ENCODE measurements at places on chromosomes 12 and 14.
A peak's percentile ranks its signal among the peaks of the same experiment; 100 is the strongest.

GRCh38 chr14:93214598-93214997 lies 7.5 kb downstream of the UBR7 start:
- no peak for DNase-seq

DNA sequence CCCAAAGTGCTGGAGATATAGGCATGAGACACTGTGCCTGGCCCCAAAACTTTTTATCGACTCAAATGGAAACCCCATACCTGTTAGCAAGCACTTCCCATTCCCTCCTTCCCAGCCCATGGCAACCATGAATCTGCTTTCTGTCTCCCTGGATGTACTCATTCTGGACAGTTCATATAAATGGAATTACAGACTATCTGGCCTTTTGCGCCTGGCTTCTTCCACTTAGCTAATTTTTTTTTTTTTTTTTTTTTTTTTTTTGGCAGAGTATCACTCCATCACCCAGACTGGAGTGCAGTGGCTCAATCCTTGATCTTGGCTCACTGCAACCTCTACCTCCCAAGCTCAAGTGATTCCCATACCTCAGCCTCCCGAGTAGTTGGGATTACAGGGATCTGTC lies 134.5 kb upstream of the MED13L start:
- no peak for DNase-seq

- no peak for DNase-seq
These were observed 16.9 kb downstream of the BATF start for GRCh38 chr14:75539162-75539560.

DNA sequence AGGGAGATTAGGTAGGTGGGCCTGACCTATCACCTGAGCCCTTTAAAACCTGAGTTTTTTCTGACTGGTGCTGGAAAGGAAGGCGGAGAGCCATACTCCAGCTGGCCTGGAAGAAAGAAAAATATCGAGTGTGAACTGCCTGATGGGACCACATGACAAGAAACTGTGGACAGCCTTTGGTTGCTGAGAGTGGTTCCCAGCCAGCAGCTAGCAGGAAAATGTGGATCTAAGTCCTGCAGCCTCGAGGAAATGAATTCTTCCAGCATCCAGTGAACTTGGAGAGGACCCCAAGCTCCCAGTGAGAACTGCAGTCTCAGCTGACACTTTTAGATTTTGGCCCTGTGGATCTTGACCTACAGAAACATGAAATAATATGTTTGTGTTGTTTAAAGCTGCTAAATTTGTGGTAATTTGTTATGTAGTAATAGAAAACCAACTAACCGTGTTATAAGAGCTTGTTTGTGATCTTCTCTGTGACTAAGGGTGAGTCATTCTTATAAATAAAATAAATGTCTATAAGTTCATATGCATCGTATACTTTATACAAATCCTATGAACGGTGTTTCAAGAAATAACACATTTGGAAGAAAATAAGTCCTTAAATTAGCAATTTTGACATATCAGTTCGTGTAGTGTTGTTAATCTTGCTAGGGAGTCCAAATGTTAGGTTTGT lies 359.6 kb downstream of the BMP4 start:
- DNase-seq, result no peak

- no peak for DNase-seq
These were observed 92.8 kb upstream of the KCNA1 start for GRCh38 chr12:4816744-4817525.

GRCh38 chr12:47846294-47846996 lies 26.7 kb upstream of the HDAC7 start:
- no peak for DNase-seq

DNA sequence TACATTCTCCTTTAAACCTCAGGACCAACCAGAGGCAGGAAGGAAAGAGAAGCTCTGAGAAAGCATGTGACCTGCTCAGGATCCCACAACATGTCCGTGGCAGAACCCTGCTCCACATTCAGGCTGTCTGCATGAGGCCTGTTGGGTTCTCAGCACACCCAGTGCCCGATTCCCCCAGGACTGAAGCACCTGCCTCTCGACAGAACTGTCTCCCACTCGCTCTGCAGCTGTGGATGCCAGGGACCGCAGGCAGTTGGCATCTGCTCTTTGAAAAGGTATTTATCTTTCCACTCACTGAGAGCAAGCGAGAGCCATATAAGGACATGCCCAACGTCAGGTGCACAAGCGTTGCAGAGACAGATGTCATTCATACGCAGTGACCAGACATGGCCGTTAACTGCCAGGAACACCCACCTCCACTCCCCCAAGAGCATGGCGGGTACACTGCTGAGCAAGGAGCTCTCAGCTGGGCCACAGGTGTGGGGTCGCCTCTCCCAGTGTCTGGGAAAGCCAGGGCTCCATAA lies 18.9 kb downstream of the PITPNM2 start:
- DNase-seq, result no peak

GRCh38 chr12:53825246-53826081 lies 73.7 kb upstream of the CISTR start:
- DNase-seq, result no peak

GRCh38 chr14:61184112-61184511 lies 97.0 kb downstream of the TMEM30B start:
- DNase-seq, result peak; percentile 100

DNA sequence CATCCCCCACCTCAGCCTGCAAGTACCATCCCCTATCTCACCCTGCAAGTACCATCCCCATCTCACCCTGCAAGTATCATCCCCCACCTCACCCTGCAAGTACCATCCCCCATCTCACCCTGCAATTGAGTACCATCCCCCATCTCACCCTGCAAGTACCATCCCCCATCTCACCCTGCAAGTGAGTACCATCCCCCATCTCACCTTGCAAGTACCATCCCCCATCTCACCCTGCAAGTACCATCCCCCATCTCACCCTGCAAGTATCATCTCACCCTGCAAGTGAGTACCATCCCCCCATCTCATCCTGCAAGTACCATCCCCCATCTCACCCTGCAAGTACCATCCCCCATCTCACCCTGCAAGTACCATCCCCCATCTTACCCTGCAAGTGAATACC lies 45.0 kb downstream of the ZC3H14 start:
- no peak for DNase-seq

- DNase-seq, result no peak
These were observed 27.3 kb downstream of the SPTLC2 start for GRCh38 chr14:77589099-77589498.

DNA sequence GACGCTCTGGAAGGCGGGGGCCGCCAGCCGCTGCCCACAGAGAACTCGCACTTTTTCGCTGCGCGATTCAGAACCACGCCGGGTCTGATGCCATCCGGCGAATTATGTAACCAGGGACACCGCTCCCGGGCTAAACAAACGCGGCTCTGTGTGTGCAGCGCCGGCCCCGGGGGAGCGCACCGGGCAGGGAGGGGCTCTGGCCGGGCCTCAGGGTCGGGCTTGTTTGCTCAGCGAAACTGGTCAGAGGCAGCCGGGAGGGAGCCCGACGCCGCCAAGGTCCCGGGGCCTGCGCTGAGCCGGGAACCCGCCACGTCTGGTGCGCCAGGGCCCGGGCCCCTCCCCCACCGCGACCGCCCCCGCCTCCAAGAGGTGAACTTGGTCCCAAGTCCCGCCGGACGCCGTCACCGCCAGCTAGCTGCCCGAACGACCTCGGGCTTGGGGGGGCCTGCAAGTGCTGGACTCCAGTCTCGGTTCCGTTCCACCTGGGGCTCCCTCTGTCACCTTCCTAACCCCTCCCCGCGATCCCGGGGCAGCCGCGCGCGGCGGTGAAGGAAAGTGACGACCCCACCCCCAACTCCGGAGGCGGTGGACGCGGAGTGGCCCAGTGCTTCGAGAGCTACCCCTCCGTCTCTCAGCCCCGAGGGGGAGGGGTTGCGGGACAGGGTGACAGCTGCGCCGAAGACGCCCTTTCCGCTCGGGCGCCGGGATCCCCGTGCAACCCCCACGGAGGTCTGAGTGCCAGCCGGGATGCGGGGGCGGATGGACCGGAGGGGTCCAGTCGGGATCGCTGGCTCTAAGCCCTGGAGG lies 848 bp downstream of the CTDSP2 start:
- peak; percentile 46 for DNase-seq

- DNase-seq, result no peak
These were observed 35.6 kb downstream of the TMEM120B start for GRCh38 chr12:121748218-121748570.

- no peak for DNase-seq
These were observed 56.2 kb downstream of the TTC7B start for GRCh38 chr14:90760078-90760444.

- DNase-seq, result peak; percentile 35
These were observed 19.5 kb upstream of the PPFIBP1 start for GRCh38 chr12:27504507-27504906.

GRCh38 chr12:117596968-117597367 lies 235.5 kb upstream of the NOS1 start:
- DNase-seq, result no peak

- no peak for DNase-seq
These were observed 91.5 kb downstream of the FBXL14 start for GRCh38 chr12:1502831-1503230.

DNA sequence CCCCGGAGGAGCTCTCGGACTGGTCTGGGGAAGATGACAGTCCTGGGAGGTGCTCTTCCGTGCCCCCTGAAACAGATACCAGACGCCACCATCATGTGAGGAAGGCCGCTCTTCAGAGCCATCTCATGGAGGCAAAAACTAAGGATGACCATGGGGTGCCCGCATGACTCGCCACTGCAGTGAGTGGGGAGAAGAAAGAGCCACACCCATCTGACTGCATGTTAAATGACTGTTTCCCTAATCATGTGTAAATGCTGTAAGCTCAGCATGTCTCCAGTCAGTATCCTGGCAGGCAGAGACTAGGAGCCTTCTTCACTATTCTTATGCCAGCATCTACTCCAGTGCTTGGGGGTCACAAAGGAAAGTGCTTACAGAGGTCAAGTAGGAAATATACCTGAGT lies 4.0 kb downstream of the STON2 start:
- no peak for DNase-seq

DNA sequence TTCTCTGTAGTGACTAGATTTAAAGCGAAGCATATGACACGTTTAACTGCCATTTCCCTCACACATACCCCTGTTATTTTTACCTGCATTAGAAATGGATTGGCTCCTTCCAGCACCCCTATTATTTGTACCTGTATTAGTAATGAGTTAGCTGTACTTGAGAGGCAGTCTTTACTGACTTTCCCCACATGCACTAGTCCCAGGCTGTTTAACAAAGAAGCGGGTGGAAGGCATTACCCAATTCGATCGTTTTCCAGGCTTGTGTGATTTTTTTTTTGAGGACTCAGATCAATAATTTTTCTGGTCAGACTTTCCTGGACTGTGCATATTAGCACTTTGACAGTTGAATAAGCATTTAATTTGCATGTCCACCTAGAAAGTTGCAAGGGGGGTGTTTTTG lies 46.4 kb downstream of the RAD52 start:
- no peak for DNase-seq

GRCh38 chr14:35883677-35884293 lies 57.6 kb downstream of the BRMS1L start:
- peak; percentile 26 for DNase-seq

GRCh38 chr12:111692575-111693210 lies 6.8 kb downstream of the ACAD10 start:
- no peak for DNase-seq

- DNase-seq, result no peak
These were observed 147.8 kb downstream of the ATXN7L3B start for GRCh38 chr12:74685385-74685784.

- peak; percentile 47 for DNase-seq
These were observed 49.7 kb downstream of the LRIG3 start for GRCh38 chr12:58870595-58870994.

GRCh38 chr14:30521899-30522736 lies 36.8 kb upstream of the G2E3 start:
- peak; percentile 39 for DNase-seq

GRCh38 chr14:67933266-67933665 lies 113.7 kb downstream of the RAD51B start:
- DNase-seq, result no peak

- no peak for DNase-seq
These were observed 915.6 kb upstream of the LRFN5 start for GRCh38 chr14:40691066-40691465.

- DNase-seq, result no peak
These were observed 25.0 kb upstream of the SLC17A8 start for GRCh38 chr12:100331871-100332270.

DNA sequence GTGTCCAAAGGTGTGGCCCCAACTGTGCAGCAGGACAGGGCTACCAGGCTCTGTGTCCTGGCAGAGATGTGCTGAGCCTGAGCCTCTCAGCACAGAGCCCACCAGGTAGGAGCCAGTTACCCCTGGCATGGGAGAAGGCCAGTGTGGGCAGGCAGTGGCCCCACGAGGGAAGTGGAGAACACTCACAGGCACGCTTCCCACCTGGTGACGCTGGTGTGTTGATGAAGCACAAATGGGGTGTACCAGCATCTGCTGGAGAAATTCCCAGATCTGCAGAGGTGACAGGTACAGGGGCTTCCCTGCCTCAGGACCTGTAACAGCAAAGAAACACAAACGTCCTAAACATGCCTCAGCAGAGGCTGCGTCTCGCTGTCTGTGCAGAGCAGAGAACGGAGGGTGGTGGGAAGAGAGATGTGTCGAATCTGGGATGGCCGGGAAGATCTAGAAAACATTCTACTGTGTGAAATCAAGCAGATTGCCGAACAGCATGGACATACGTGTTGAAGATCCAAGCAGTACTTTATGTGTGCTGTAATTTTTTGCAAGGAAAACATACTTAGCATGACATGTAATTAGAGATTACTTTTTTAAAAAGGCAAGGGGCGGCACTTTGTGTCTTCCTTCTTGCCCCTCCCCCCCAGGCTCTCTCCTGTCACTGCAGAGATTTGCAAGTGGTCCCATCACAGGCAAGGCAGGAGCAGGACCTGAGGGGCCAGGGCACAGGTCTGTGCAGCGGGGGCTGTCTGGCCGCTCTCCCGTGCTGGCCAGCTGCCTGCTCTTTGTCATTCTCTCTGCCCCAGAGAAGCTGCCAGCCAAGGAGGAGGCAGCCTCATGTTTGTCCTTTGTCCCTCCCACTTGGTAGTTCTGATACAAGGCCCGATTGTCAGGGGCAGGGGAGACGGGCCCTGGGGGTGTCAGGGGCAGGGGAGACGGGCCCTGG lies 17.3 kb downstream of the HIP1R start:
- no peak for DNase-seq

- DNase-seq, result no peak
These were observed 196.1 kb upstream of the ABCD2 start for GRCh38 chr12:39815746-39816145.

DNA sequence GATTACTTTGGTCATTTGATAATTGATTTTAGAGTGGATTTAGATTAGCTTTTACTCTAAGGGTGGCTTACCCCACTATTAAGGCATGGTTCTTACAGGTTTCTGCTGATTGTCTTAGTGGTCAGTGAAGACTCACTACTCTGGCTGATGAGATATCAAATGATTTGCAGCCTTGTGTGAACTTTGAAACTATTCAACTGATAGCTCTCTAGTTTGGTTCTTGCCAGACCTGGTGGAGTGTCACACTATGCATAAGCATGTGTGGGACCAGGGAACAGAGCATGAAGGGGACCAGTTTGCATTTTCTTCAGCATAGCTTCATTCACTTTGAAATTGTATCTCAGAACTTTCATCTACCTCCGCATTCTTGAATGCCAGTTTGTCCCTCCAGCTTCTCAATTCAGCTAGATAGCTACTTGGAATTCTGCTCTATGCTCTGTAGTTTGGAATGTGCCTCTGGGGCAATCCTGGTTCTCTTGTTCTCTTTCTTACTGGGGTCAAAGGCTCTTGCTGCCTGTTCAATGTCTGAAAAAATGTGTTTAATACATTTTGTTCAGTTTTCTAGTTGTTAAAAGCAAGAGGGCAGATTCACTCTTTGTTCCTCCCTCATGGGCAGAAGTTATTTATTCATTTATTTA lies 12.7 kb downstream of the SCYL2 start:
- DNase-seq, result no peak

Data from fibroblast of skin of abdomen (primary cell).